ENCODE measurements at places on chromosomes 12 and 14. TPM values are rescaled to one million over a fixed set of nuclear protein-coding genes. Genes with fewer than 3 reads are reported as not detected.

DPF3 gene
- 33.0 TPM for total RNA-seq

TOMM20L gene
- not detected for total RNA-seq

MTRFR gene
- total RNA-seq, result 10.1 TPM

GUCY2C gene
- total RNA-seq, result not detected

- DNase-seq, result no peak
These were observed 202.7 kb upstream of the BCL2L14 start for GRCh38 chr12:11868027-11868426.

DNA sequence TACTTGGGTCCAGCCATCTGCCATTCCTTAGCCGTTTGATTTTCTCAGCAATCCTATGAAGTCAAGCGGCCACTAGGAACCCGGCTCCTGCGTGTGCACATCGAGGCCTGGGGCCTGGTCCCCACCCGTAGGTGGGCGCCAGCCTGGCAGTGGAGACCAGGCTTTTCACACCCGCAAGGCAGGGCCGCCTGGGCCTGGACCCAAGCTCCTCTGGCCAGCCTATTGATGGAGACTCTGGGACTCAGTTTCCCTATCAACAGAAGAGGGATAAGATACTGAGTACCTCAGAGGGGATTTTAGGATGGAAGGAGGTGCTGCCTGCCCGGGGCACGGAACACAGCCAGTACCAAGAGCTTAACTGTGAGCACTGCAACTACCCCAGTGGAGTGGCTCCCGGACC is 104.3 kb upstream of the C14orf180 start:
- no peak for DNase-seq

DNA sequence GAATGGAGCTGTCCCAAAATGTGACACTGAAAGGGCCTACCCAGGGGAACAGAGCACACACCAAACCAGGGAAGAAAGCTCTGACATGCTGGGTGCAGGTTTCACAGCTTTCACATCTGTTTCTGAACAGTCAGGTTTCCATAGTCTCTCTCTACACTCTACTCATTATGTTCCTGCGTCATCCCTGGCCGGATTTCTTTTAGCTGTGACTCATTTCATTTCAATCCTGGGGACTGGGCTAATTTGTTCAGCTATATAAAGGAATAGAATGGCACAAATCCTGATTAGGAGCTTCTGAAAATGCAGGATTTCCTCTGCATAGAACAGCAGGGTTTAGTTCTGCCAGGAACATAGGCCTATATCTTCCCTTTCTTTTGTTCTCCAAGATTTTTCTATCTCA is 649.8 kb downstream of the RPS29 start:
- no peak for DNase-seq

GRCh38 chr14:20555845-20556244 is 5.0 kb downstream of the RNASE9 start:
- DNase-seq, result no peak

GRCh38 chr14:23512156-23512555 is 39.4 kb downstream of the ZFHX2 start:
- no peak for DNase-seq

GRCh38 chr12:27428466-27428865 is 18.1 kb upstream of the SMCO2 start:
- DNase-seq, result no peak

DNA sequence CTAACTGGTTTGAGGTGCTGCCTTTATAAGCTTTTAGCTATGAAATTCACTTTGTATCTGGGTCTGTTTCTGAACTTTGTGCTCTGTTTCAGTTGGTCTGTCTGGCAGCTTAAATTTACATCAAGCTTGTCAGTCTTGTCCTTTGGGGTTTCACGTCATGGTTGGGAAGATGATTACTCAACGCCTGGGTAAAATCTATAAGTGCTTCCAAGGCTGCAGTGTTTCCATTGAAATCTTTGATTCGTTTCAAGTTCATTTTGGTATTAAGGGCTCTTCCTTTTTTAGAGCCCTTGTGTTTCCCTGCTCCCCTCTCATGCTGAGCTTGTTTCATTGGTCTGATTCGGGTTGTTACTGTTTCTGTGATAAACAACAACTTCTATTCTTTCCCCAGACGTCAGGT is 58.2 kb downstream of the FBXW8 start:
- DNase-seq, result no peak

DNA sequence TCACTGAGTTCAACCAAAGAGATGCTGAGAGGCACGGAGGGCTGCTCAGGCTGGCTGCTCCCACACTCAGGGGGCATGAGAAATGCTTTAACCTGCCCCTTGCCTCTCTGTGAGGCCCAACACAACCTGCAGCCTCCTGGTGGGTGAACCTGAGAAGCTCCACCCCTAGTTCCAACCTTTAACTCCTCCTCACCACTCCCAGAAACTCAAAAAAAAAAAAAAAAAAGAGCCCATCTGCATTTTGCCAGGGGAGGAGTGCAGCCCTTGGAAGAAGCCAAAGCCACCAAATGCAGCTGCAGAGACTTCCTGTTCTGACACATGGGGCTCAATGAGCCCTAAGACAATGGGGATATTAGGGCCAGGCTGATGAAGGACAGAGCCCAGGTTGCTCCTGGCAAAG is 8.9 kb downstream of the KRT4 start:
- no peak for DNase-seq

DNA sequence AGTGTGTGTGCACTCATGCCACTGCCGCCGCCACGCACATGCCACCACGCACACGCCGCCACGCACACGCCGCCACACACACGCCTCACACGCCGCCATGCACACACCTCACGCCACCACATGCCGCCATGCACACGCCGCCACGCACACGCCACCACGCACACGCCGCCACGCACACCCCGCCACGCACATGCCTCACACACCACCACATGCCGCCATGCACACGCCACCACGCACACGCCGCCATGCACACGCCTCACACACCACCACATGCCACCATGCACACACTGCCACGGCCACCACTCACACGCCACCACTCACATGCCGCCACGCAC is 6.3 kb downstream of the CLBA1 start:
- DNase-seq, result peak; percentile 18
